ENCODE measurements at places on chromosomes 5 and 9.

- no peak for DNase-seq
Observed at GRCh38 chr5:59655693-59656309, 237.7 kb downstream of the PDE4D start.

GRCh38 chr9:35357116-35357515 is 132.8 kb upstream of the RUSC2 start:
- no peak for DNase-seq

GRCh38 chr5:62920856-62921255 is 342.2 kb downstream of the LRRC70 start:
- DNase-seq, result no peak

DNA sequence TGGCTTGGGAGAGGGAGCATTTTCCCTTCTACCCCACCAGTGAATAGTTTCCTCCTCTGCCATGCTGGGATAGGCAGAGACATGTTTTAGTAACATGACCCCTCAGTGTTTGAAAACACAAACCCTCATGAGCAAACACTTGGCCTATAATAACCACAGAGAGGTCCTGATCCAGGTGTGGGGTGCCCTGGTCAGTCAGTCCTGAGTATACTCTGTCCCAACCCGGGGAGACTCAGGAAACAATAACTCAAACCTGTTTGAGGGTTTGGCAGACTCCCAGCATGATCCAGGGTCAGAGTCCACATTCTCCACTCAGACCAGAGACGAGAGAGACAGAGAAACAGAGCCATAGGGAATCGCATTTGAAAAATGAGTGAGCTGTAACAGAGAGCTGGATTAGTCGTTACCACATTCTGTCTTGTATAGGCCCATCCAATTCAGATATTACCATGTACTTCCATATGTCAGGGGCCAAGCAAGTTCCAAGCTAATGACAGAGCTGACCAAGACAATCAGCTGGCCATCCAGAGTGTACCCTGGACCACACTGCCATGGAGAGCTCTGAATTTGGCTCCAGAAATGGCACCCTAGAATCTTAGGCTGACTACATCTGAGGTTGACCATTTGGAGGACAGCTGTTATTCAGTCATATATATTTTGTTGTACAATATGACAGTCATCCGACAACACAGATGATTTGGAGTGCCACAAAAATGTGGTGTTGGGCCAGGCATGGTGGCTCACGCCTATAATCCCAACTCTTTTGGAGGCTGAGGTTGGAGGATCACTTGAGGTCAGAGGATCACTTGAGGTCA is 4.2 kb upstream of the CA9 start:
- no peak for DNase-seq

DNA sequence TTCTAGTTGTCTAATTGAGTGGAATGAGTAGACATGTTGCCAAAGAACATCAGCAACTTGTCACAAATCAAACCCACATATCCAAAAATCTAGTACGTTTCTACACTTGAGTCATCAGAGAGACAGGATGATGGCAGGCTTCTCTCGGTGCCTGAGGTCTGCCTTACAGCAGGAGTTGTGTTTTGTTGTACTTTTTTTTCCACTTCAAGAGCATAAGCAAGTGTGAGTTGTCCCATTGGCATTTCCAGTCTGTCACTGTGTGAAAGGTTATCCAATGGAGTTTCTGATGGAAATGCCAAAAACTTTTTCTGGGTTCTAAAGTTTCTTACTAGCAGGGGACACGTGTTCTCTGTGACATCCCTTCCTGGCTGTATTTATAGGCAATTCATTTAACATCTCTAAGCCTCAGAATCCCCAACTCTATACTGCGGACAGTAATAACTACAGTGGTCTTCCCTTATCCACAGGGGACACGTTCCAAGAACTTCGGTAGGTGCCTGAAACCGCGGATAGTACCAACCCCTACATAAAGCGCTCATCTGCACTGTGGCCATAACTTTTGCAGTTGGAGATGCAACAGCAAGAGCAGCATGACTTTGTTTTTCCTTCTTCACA is 246.5 kb downstream of the SYK start:
- DNase-seq, result peak; percentile 42

GRCh38 chr9:75229605-75230332 is 141.5 kb downstream of the OSTF1 start:
- DNase-seq, result no peak

DNA sequence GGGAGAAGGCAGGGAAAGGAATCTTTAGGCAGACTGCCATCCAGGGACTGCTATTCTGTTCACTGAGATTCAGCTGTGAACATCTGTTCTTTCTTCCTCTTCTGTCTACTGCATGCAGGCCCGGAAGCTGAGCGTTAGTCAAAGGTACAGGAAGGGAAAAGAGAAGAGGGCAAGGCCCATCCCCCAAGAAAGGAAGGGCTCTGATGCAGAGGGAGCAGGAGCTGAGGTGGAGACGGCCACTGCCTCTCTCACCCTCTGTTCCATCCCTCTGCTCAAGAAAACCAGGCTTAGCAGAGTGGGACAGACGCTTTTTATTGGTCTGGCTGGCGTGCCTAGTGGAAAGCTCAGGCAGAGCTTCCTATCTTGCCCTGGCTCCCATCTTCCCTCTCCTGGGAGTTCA is 57.6 kb downstream of the PFDN1 start:
- no peak for DNase-seq

- no peak for DNase-seq
Observed at GRCh38 chr5:115920171-115920725, 42.0 kb upstream of the LVRN start.

DNA sequence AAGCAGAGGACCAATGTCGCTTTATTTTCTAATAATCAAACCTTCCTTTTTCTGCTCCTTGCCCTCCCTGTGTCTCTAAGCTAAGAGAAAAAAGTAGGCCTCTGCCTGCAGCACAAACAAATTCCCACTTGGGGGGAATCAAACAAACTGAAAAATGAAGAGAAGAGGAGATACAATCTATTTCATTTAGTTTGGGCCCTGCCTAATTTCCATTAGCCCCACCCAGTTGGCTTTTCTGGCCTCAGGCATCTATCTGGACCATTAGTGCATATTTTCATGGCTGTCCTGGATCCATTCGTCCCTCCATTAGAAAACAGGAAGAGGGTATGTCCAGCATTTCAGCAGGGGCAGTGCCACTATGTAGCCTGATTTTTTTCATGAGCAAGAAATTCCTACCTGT is 72.9 kb downstream of the EBF1 start:
- DNase-seq, result no peak

DNA sequence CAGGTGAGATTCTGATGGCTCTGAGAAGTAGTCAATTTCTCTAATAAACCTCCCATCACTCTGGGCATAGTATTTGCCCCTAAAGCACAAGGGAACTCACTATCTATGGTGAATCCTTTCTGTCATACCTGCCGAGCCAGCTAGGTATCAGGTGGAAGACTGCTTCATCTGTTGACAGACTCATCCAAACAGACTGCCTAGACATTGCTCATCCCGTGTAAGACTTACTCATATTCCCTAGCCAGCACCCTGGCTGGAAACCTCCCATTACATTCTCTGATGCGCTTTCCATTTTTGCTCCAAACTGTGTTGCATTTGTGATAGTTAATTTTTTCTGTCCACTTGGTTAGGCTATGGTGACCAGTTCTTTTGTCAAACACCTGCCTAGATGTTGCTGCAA is 595.9 kb downstream of the DNAH5 start:
- DNase-seq, result no peak
